ENCODE measurements at places on chromosomes 2 and 18.

DNA sequence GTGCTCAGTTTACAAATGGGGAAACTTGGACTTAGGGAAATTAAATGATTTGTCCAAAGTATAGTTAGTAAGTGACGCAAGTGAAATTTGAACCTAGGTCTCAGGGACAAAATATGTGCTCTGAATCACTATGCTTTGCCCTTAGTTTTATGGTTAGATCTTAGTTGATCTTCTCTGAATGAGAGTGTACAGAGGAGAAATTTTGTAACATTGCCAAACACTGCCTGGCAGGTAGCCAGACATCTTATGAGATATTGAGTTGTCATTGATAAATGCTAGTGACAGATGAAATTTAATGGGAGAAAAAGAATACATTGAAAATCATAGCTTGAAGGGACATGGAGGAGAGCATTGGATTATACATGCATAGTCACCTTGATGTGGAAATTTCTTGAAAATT is 91.4 kb downstream of the GALNT1 start:
- no peak for DNase-seq

GRCh38 chr2:154978710-154979109 is 280.2 kb downstream of the KCNJ3 start:
- DNase-seq, result no peak

DNA sequence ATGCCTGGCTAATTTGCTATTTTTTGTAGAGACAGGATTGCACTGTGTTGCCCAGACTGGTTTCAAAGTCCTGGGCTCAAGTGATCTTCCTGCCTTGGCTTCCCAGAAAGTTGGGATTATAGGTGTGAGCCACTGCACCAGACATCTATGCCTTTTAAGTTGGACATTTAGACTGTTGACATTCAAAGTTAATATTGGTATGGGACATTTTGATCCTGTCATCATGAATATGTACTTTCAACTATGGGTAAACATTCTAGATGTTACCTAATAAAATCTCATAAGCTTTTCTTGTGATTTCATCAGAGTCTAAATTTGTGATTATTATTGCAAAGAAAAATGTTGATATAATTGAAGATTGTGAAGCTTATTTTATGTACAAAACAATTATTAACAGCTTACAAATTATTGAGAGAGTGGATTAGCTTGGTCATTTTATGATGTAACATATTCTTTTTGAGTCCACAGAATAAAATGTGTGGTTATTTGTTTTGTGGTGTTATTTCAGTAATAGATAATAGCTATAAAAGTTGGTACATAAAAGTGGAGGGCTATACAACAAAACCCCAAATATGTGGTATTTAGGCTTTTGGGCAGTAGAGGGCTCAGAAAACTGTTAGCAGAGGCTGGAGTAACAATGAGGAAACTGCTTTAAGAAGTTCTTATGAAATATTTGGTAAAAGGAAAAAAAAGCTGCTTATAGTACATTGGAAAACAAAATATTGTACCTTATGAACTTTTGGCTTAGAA is 41.4 kb downstream of the STARD6 start:
- no peak for DNase-seq

DNA sequence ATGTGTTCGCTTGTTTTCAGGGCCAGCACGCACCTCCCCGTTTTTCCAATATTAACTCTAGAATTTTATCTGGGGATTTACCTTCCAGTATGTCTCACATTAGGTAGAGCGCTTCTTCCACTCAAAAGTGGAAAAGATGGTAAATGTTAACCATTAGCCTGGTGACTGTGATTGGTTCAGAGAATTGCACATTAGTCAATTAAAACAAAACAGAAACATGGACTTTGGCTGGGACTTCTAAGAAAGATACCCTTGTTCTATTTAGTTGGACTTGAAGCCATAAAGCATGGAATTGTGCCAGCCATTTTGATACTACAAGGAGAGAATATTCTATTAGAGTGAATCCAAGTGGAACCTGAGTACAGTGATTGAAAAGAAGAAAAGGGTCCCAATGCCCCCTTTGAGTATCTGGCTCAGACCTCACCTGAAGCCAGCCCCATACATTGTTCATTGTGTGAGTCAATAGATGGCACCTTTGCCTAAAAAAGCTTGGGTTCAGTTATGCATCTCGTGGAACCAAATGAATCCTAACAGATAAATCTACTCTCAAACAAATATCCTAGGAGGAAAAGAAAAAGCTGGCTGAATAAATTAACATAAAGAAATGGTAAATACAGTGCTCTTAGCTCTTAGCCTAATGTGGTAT is 354.3 kb downstream of the IRS1 start:
- no peak for DNase-seq

- no peak for DNase-seq
These were observed 118.4 kb downstream of the ETAA1 start for GRCh38 chr2:67515538-67515937.

DNA sequence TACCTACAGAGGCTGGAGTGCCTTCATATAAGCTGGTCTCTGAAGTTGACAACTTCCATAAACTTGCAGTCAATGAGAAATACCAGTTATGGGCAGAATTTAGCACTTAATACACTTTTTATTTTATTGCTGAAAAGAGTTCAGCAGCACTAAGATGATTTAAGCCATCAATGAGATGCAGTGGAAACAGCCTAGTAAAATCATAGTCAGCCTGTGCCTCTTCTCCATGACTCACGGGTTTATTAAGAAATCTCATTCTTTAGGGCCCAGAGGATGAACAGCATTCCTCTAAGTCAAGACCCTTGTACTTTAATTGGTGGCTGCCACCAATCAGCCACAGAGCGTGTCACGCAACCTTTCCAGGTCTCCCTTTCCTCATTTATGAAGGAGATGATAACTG is 1357.9 kb upstream of the CELF4 start:
- DNase-seq, result no peak

- DNase-seq, result no peak
These were observed 289.9 kb downstream of the NBAS start for GRCh38 chr2:15271276-15271675.

GRCh38 chr18:46415532-46416252 is 241.3 kb downstream of the LOXHD1 start:
- DNase-seq, result no peak

DNA sequence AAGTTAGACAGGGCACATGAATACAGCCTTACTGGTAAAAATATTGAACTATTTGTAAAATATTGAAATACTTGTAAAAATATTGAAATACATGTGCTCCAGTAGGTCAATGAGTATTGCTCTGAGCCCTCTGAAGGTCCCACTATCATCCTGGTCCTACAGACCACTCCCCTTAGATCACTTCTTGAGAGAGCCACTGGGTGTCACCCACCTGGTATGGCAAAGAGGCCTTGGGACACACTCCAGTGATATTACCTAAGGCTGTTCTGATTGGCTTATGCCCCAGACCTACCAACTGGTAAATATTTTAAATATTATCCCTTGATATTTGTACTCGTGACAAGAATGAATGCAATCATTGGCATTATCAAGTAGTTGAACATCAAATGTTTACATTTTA is 5.0 kb downstream of the THSD7B start:
- no peak for DNase-seq

DNA sequence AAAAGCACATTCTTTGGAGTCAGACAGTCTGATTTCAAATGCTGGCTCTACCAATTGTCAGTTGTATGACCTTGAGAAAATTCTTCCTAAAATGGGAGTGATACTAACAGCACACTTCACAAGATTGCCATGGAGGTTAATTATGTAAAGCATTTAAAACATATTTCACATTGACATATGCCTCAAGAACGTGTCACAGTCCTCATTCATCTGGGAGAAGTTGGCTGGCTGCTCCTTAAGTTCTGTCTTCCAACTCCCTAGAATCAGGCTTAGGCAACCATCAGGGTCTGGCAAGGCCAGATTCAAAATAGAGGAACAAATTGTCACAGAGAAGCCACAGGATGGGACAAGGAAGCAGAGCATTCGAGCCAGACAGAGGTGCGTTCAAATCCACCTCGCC is 228.0 kb upstream of the RND3 start:
- no peak for DNase-seq

- no peak for DNase-seq
These were observed 51.9 kb downstream of the CDH2 start for GRCh38 chr18:28125051-28125450.

GRCh38 chr2:3585261-3586109 is 9.4 kb upstream of the COLEC11 start:
- DNase-seq, result no peak

DNA sequence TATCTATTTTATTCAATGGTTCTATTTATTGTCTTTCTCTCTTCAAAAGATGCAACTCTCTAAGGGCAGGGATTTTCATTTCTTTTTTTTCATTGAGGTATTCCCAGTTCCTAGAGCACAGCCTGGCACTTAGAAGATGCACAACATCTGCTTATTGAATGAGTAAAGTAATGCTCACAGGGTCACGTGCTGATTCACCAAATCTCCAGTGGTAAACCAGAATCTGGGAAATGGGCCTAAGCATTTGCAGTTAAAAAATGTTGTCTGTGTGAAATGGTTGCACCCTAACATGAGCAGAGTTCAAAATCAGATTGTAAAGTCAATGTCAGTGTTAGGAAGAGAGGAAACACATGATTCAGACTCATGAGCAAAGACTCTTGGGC is 15.8 kb downstream of the SLC8A1 start:
- DNase-seq, result no peak
